ENCODE measurements at places on chromosomes 2 and 18.

GRCh38 chr2:2536416-2537056, 205.5 kb upstream of the MYT1L start:
- DNase-seq: no peak

DNA sequence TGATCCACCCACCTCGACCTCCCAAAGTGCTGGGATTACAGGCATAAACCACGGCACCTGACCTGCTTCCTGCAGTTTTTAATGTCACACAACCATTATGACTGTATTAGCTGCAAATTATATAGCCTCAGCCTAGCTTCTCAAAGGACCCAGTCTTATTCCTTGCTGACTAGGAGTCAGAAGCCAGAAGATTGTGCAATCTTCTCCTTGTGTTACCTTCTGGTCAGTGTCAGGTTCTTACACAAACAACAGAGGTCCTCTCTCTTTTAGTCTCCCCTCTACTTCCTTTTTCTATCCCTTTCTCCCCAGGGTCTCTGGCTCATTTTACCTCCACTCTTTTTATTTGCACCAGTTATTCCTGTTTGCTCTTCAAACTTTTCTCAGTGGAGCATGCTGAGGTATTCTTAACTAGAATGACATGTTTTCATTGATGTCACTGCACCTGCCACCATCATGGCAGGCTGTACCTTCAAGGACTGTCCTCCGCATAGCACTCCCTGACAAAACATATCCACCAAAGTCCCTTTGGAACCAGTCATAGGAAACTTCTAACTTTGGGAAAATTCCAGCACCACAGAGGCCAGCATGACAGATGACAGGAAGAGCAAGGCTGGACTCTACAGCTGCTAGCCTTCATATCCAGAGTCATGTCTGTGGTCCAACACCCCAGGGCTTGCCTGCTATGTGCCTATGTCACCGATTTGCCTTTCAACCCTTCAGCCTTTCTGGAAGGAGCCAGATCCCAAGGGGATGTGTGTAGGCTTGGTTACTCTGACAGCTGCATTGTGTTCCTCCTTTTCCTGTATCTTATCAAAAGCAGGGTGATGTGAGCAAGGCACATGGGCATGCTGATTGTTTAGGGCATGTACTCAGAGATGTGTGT, 45.2 kb upstream of the EPC2 start:
- DNase-seq: no peak

DNA sequence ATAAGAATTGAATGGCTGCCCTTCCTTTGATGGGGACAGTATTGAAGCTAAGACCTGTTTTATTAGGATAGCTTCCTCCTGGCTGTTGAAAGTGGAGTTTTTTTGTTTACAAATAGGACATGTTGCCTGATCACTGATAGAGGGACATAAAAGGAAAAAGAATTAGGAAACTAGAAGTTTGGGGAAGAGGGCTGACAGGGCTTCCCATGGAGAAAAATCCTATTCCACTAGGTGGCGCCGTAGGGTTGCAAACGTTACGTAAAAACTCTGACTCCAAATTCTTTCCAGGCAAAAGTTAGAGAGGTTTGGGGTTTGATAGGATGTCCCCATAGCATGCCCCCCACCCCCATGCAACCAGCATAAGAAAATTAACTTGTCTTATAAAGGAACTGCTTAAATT, 11.1 kb upstream of the RBFA start:
- no peak for DNase-seq

DNA sequence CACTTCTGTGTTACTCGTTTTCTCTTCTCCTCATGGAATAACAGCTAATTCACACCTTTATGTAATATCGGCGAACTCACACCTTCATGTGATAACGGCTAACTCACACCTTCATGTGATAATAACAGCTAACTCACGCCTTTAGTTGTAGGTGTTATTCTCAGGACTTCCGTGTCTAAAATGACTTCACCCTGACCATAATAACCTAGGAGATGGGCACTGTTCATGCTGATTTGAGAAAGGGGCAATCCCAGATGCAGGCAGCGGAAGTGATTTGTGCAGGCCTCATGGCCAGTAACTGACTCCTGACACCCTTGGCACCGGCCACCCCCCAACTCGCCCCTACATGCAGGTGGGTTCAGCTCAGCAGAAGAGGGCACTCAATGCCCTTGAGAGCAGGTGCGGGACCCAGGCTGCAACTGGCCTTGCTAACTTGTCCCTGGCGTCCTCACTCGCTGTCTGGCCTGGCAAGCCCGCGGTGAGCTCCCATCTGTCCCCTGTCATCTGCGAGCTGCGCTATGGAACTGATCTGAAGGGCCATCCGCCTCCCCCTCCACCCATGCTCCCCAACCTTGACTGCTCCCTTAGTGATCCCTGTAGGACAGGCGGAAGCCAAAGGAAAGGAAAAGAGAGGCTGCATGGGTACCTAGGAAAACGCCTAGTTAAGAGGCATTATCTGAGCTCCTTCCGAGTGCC, 42.6 kb upstream of the MTCL1 start:
- DNase-seq: no peak

Measured in vagina (tissue), 2 donors.